ENCODE measurements at places on chromosomes 7 and 10.
A peak's percentile ranks its signal among the peaks of the same experiment; 100 is the strongest.

DNA sequence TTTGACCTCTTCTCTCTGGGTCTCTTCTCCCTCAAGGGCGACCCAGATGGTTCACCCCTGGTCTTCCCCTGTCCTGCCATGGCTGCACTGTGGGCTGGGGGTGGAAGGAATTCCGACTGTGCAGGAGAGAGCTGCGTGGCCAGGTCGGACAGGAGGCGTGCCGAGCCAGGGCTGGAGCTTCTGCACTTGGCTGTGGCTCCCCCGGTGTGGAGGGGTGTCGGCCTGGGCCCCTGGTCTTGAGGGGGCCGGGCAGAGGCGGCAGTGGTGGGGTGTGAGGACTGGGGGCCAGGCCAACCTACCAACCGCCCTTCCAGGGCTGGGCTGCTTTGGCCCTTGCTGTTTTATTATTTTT, 74.9 kb upstream of the SHH start:
- no peak overlapping the region for H3K4me3 ChIP-seq
- no peak for DNase-seq
- H3K4me1 ChIP-seq: peaks cover 16% of the 10 kb centered on the region
- no peak overlapping the region for H3K27ac ChIP-seq

- no peaks in the 10 kb centered on the region for H3K4me1 ChIP-seq
- no peak for DNase-seq
- H3K36me3 ChIP-seq: no peaks in the 10 kb centered on the region
Measured at GRCh38 chr7:17965603-17966002, 25.3 kb upstream of the SNX13 start.

- peaks cover 2% of the 10 kb centered on the region for H3K36me3 ChIP-seq
Measured at GRCh38 chr10:26780106-26780792, 80.5 kb downstream of the ABI1 start.

DNA sequence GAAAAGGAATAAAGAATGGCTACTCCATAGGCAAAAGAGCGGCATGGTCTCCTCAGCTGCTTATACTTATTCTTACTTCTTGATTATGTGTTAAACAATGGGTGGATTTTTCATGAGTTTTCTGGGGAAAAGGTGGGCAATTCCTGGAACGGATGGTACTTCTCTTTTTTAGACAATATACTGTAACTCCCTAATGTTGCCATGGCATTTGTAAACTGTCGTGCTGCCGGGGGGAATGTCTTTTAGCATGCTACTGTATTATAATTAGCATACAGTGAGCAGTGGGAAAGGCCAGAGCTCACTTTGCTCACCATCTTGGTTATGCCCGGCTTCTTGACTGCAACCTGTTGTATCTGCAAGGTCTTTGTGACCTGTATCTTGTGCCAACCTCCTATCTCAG, 372.1 kb upstream of the AKR1E2 start:
- no peaks in the 10 kb centered on the region for H3K4me1 ChIP-seq
- H3K4me3 ChIP-seq: no peak overlapping the region
- no peak overlapping the region for H3K27ac ChIP-seq
- no peaks in the 10 kb centered on the region for H3K27me3 ChIP-seq
- no peak for DNase-seq

GRCh38 chr7:22758576-22758975, 31.6 kb downstream of the IL6 start:
- H3K4me1 ChIP-seq: peaks cover 5% of the 10 kb centered on the region
- peaks cover 11% of the 10 kb centered on the region for H3K36me3 ChIP-seq
- H3K27me3 ChIP-seq: no peaks in the 10 kb centered on the region
- DNase-seq: no peak
- peak overlapping the region; percentile 1 for H3K27ac ChIP-seq

DNA sequence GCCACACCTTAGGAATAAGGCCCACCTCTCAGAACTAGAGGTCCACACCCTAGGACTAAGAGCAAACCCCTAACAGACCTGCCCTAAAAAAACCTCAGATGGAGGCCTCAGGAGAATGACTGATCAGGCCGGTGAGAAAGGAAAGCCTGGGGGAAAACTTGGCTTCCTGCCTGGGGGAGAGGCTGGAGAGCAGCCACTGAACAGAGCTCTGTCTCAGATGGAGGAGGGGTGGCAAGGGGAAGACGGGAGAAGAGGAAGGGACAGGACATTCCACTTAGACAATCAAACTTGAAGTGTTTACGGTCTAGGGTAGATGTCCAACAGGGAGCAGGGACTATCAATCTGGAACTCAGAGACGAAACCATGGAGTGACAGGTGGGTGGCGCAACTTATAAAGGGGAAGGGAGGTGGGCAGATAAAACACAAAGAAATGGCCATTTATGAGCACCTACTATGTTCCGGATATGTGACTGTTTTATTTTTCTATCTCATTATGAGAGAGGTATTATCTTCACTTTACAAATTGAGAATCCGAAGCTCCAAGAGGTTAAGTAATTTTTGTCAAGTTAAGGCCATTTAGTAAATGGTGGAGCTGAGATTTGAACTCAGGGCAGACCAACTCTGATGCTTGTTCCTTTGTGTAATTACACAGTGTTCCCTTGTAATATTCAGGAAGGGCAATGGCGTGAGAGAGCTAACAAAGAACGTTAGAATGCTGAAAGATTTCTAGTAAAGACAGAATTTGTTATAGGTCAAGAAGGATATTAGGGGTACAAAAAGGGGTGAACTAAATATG, 82.6 kb downstream of the DNMBP start:
- peaks cover 2% of the 10 kb centered on the region for H3K36me3 ChIP-seq
- no peak for DNase-seq
- H3K27ac ChIP-seq: no peak overlapping the region
- no peaks in the 10 kb centered on the region for H3K27me3 ChIP-seq
- peaks cover 35% of the 10 kb centered on the region for H3K4me1 ChIP-seq
- H3K4me3 ChIP-seq: no peak overlapping the region

GRCh38 chr10:129659508-129660268, 192.6 kb downstream of the MGMT start:
- peaks cover 7% of the 10 kb centered on the region for H3K36me3 ChIP-seq
- no peak for DNase-seq
- peaks cover 22% of the 10 kb centered on the region for H3K4me1 ChIP-seq
- H3K4me3 ChIP-seq: no peak overlapping the region
- H3K27ac ChIP-seq: no peak overlapping the region
- H3K27me3 ChIP-seq: no peaks in the 10 kb centered on the region

DNA sequence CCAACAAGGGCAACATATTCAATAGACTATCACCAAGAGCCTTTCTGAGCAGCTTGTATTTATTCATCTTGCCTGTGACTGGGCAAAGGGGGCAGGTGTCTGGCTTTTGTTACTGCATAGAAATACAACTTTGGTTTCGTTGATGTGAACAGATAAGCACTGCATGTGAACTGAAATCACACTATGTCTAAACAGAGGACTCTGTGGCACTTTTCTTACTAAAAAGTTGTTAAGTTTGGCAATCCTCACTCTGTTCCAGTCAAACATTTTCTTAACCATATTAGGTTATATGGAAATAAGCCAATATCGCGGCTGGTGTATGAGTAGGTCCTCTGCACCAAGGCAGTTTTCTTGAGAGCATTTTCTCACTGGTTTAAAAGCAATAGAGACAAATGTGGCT, 48.5 kb downstream of the CALD1 start:
- no peak overlapping the region for H3K27ac ChIP-seq
- H3K4me1 ChIP-seq: peaks cover 3% of the 10 kb centered on the region
- no peaks in the 10 kb centered on the region for H3K36me3 ChIP-seq
- no peak for DNase-seq

DNA sequence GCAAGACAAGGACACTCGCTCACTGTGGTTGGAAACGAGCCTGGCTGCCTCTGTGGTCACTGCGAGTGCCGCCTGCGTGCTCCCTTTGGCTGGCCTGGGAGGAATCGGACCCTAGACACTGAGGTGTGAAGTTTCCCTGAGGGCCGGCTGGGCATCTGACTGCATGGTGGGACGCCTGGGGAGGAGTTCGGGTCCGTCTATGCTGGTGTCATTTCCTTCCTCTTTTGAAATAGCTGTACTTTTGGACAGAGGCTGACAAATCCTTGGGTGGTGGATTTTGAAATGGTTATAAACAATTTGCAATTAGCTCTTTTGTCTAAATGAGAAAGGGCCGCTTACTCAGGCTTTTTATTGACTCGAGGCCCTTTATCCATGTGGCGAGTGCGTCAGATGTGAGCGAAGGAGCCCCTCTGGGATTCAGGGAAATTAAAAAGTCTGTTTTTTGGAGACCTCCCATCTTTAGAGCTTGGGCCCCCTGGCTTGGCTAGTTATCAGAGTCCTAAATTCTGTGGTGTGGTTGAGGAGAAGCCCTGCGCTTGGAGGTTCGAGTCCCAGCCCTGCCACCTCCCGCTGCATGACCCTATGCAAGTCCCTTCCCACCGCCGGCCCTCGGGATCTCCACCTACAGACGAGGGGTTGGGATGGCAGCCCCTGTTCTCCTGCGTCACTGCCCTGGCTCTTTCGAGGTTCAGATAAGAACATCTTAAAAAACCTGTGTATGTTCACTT, 147.1 kb downstream of the RGS10 start:
- peaks cover 17% of the 10 kb centered on the region for H3K4me1 ChIP-seq
- peak overlapping the region; percentile 12 for H3K27ac ChIP-seq
- H3K4me3 ChIP-seq: no peak overlapping the region
- no peaks in the 10 kb centered on the region for H3K27me3 ChIP-seq

DNA sequence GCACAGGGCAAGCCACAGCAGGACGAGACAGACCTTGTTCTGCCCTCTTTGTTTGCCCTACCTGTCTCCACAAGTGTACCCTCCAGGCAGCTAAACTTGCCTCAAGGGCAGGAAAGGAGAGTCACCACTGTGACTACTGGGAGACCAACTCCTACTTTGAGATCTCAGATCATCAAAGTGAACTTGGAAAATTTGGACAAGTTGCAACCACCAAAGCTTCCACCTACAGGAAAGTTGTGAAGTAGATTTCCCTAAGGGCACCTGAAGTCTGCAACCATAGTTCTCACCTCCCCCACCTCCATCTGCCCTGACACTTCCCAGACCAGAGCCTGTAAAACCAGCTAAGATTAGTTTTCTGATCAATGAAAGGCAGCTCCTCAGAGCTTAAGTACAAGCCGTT, 2.5 kb upstream of the WDR91 start:
- DNase-seq: no peak
- H3K4me1 ChIP-seq: peaks cover 10% of the 10 kb centered on the region
- H3K27me3 ChIP-seq: no peaks in the 10 kb centered on the region

DNA sequence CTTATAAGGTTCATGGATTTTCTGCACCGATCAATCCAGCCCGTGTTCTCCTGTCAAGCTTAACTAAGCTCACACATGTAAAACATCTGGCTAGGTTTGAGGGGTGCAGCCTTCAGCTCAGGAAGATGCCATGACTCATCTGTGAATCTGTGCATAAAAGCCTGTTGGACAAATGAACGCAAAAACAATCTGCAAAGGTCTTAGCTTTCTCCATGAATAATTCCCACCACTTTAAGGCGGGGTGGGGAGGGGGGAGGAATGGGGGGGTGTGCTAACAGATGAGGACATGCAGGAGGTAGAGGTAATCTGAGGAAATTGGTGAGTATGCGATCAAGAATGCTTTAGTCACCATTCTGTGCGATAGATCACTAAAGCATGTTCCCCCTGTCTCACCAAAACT, 4.8 kb downstream of the DOCK4 start:
- DNase-seq: no peak
- H3K36me3 ChIP-seq: no peaks in the 10 kb centered on the region
- H3K4me3 ChIP-seq: no peak overlapping the region
- H3K4me1 ChIP-seq: peaks cover 25% of the 10 kb centered on the region

DNA sequence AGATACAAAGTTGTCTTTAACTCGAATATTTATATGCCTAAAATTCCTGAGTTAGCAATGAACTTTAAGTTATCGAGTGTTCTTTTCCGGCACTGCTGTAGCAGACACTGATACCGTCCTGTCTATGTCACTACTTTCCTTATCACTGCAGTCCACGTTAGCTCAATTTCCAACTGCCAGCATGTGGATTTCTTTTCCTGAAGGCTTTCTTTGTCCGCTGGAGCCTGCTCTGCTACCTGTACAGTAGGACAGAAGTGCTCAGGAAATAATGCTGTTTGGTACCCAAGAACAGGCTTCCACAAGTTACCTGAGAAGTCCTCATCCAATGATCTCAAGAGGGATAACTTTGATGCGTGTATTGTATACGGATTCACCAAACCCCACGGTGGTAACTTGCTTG, 329.4 kb downstream of the NXPH1 start:
- no peak overlapping the region for H3K27ac ChIP-seq
- no peaks in the 10 kb centered on the region for H3K36me3 ChIP-seq
- no peaks in the 10 kb centered on the region for H3K27me3 ChIP-seq
- H3K4me3 ChIP-seq: no peak overlapping the region

DNA sequence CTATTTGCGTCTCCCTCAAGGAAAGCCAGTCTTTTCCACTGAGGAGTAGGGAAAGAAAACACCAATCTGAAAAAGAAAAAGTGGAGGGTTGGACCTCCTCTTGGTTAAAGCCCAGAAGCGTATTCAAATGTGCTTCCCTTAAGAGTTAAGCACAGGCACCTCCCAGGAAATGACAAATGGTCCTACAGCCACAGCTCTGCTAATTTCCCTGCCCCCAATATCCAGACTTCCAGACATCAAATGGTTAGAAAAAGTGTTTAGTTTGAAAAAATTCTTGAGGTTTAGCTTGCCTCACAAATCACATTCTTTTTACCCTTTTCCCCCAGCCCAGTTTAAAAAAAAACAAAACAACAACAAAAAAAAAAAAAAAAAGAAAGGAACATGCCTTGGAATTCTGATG, 19.0 kb upstream of the COL1A2 start:
- H3K36me3 ChIP-seq: no peaks in the 10 kb centered on the region
- no peaks in the 10 kb centered on the region for H3K27me3 ChIP-seq
- no peak for DNase-seq
- H3K4me1 ChIP-seq: peaks cover 29% of the 10 kb centered on the region
- peak overlapping the region; percentile 12 for H3K4me3 ChIP-seq

- DNase-seq: no peak
- no peaks in the 10 kb centered on the region for H3K36me3 ChIP-seq
- H3K27me3 ChIP-seq: no peaks in the 10 kb centered on the region
- H3K4me3 ChIP-seq: no peak overlapping the region
Measured at GRCh38 chr7:150931199-150931869, 46.8 kb downstream of the KCNH2 start.

DNA sequence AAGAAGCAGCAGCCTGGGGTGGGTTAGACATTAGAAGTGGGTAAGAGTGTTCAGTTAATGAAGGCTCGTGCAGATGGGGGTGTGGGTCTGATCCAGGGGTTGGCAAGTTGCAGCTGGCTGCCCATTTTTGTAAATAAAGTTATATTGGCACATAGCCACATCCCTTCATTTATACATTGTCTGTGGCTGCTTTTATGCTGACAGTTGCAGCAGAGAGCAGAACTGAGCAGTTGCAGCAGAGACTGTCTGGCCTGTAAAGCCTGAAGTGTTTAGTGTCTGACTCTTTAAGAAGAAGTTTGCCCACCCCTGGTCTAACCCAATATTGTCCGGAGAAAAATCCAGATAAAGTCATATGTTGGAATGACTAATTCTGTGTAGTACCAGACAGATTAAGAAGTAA, 38.1 kb downstream of the GLRX3 start:
- no peak overlapping the region for H3K4me3 ChIP-seq
- H3K27ac ChIP-seq: no peak overlapping the region
- no peaks in the 10 kb centered on the region for H3K4me1 ChIP-seq
- no peaks in the 10 kb centered on the region for H3K27me3 ChIP-seq

- no peak overlapping the region for H3K27ac ChIP-seq
- no peaks in the 10 kb centered on the region for H3K4me1 ChIP-seq
- no peak for DNase-seq
- H3K36me3 ChIP-seq: peaks cover 5% of the 10 kb centered on the region
- no peak overlapping the region for H3K4me3 ChIP-seq
- no peaks in the 10 kb centered on the region for H3K27me3 ChIP-seq
Measured at GRCh38 chr7:77765906-77766800, 32.1 kb downstream of the TMEM60 start.

GRCh38 chr7:102223184-102223583, 63.5 kb upstream of the SH2B2 start:
- no peak for DNase-seq
- no peak overlapping the region for H3K27ac ChIP-seq
- no peak overlapping the region for H3K4me3 ChIP-seq
- H3K27me3 ChIP-seq: no peaks in the 10 kb centered on the region
- H3K36me3 ChIP-seq: no peaks in the 10 kb centered on the region
- H3K4me1 ChIP-seq: no peaks in the 10 kb centered on the region

Data from neural crest cell (in vitro differentiated cells).